Fibroblast of gingiva (primary cell): ENCODE measurements at places on chromosomes 1 and 21.

DNA sequence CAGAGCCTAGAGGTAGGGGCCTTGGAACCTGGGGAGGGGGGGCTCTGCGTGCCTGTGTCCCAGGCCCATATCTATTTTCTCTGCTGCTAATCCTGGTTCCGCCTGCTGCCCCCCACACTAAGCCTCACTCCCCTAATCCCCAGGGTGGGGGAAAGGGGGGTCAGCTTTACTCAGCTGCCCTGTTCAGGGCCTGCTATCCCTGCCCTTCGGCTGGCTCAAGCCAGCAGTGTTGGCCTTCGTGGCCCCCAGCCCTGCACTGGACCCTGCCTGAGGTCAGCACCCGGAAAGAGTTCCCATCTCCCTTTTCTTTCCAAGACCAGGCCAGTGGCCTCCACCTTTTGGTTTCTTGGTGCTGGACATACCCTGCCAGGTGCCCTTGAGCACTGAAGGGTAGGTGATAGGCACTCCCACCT, 8.4 kb downstream of the ZBTB7B start:
- no peak for DNase-seq

GRCh38 chr1:239233626-239234025, 152.7 kb upstream of the CHRM3 start:
- no peak for DNase-seq

GRCh38 chr1:70498666-70499065, 87.6 kb downstream of the CTH start:
- DNase-seq, result no peak

- no peak for DNase-seq
These were observed 5.9 kb upstream of the PRKAA2 start for GRCh38 chr1:56639211-56639610.

DNA sequence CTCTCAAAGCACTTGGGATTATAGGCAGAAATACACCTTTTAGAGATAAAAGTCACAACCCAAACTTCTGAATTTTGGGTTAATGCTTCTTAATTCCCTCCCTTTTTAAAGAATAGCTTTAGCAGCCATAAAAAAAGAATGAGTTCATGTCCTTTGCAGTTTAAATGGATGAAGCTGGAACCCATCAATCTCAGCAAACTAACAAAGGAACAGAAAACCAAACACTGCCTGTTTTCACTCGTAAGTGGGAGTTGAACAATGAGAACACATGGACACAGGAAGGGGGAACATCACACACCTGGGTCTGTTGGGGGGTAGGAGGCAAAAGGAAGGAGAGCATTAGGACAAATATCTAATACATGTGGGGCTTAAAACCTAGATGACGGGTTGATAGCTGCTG, 55.8 kb downstream of the SLC27A3 start:
- DNase-seq, result no peak

DNA sequence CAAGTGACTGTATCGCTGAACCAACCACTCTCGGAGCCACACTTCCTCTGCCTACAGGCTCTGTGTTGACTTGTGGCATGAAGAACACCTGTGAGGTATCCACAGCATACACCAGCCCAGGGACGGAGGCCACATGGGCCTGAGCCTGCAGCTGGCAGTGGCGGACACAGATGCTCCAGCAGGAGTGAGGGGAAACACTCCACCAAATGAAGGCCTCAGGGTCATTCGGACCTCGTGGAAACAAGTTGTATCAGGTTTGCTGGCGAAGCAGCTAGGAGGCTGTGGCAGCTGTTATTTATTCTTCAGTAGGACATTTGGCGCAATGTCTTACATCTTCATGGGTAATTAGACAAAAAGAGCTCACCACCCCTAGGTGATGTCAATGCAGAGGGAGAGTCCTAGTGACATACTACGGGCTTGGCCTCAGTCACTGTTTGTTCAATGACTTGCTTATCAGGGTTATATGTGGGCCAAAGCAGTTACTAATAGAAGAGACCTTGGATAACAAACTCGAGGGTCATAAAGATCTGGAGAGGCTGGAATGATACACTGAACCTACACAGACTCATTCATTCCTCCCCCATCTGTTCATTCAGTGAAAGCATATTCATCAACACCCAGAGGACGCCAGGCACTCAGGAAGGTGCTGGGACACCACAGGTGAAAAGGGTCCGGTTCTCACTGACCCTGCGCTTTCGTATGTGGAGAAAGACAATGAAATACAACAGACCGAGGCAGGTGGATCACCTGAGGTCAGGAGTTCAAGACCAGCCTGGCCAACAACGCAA, 11.6 kb upstream of the ETS2 start:
- no peak for DNase-seq

GRCh38 chr21:45434645-45435217, 29.8 kb downstream of the COL18A1 start:
- no peak for DNase-seq

DNA sequence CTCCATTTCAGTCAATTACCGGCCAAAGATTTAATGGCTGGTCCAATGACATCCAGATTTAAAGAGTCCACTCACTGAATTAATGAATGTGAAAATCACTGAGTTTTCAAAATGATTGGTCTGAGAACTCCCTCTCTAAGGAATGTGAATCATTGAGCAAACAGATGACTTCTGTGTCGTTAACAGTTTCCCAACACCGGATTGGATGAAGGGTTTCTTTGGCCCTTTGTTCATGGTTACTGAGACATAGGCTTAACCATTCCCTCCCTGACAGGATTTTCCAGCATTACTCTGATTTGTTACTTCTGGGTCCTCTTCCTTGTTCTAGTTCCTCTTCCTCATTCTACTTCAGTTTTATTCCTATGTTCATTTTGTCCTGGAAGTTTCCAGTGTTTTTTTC, 1.5 kb upstream of the CLDN17 start:
- no peak for DNase-seq

GRCh38 chr1:83961571-83962295, 37.2 kb downstream of the TTLL7 start:
- DNase-seq, result no peak

- DNase-seq, result no peak
These were observed 2.7 kb upstream of the F5 start for GRCh38 chr1:169588785-169589485.

DNA sequence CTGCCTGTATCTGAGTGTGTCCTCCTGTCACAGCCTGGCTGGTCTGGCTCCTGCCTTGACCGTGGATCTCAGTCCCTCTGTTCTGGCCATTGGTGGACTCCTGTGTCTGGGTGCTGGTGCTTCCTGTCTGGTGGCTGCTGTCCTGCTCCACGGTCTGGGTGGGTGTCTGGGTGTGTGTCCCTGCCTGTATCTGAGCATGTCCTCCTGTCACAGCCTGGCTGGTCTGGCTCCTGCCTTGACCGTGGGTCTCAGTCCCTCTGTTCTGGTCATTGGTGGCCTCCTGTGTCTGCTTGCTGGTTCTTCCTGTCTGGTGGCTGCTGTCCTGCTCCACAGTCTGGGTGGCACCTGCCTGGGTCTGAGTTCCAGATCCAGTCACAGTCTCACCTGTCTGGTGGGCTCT, 4.0 kb downstream of the CRNN start:
- DNase-seq, result no peak

GRCh38 chr1:45953934-45954847, 150.8 kb downstream of the MAST2 start:
- DNase-seq, result peak; percentile 89
